ENCODE measurements at places on chromosomes 12 and 14. TPM values are rescaled to one million over a fixed set of nuclear protein-coding genes. Genes with fewer than 3 reads are reported as not detected.
A peak's percentile ranks its signal among the peaks of the same experiment; 100 is the strongest.

DNA sequence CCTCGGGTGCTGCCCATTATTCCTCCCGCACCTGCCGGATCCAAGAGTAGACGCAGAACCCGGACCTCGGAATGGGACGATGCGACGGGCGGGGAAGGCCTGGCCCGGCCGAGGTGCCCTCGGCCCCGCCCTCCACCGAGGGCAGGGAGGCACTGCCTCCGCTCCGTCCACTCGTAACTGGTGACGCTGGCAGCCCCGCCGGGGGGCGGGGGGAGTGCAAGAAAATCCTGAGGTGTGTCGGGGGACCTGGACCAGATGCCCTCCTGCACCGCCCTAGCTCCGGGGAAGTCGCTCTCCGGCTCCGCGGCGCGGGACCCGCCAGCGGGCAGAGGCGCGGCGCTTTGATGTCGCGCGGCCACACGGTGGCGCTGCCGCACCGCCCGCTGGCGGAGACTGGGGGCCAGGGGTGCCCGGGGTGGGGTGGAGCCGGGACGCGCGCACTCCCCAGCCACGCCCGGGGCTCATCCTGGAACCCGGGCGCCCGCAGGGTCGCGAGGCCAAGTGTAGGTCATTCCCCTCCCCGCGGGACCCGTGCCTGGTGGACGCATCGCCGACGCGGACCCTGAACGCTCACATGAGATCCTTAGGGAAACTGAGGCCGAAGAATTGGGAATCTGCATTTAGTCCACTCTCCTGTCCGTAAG is 202.8 kb downstream of the TTC8 start:
- DNase-seq: peak; percentile 89
- no peaks in the 10 kb centered on the region for H3K4me1 ChIP-seq
- H3K36me3 ChIP-seq: no peaks in the 10 kb centered on the region
- H3K27ac ChIP-seq: no peak overlapping the region
- H3K4me3 ChIP-seq: peak overlapping the region; percentile 68

- H3K36me3 ChIP-seq: no peaks in the 10 kb centered on the region
- H3K4me3 ChIP-seq: no peak overlapping the region
- H3K27me3 ChIP-seq: no peaks in the 10 kb centered on the region
- H3K4me1 ChIP-seq: no peaks in the 10 kb centered on the region
Measured at GRCh38 chr12:30251546-30251945, 444.1 kb downstream of the IPO8 start.

DNA sequence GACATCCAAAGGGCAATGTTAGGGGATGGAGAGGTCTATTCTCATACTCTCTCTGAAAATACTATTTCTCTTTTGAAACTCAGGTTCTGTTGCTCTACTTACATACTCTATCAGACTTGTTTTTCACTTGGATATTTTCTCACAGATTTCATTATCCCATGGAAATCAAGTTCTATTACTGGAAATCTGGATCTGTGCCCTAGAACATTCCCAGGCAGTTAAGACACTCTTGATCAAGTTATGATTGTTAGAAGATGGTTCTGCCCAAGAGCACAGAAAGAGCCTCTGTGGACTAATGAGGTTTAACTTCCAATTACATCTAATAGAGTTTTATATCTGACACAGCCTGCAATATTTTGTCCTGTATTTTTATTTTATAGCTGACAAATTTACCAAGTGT is 591.0 kb upstream of the ATP2B1 start:
- H3K4me1 ChIP-seq: peaks cover 13% of the 10 kb centered on the region
- peaks cover 17% of the 10 kb centered on the region for H3K27me3 ChIP-seq
- DNase-seq: no peak

The SLC5A8 gene
- total RNA-seq: not detected

The STYK1 gene
- total RNA-seq: not detected

DNA sequence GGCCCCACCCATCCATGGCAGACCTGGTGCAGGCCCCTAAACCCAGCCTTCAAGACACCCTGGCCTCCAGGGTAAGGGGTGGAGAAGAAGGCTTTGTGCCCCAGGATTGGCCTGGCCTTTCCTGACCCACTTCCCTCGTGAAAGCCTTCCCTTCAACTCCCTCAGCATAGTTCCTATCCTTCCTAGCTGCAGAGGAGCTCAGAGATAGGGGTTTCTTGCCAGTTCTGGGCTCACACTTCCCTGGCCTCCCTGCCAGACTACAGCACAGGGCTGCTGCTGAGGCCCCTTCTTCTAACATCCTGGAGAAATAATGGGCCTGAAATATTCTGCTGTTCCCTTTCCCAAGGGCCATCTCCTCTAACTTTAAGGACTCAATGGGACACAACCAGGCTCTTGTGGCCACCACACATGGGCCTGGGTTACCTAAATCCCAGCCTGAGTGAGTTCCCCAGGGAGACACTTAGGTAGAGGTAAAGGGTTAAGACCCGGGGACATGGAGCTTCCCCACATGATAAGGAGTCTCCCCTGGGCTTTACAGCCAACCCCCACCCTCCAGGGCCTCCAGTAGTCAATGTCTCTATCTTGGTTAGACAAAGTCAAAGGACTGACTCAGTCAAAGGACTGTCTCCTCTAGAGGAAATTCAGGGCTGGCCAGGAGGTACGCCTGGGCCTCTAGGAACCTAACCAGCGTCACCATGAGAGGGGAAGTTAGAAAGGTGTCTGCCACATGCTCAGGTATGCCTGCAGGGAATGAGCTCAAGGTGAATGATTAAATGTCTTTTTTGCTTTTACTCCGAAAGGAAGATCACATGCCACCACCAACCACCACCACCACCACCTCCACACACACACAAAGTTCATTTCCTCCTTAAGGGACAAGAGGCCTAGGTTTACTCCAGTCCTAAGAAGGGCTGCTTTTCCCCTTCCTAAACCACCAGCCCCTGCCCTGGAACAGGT is 7.1 kb downstream of the ZFP36L1 start:
- H3K4me3 ChIP-seq: peak overlapping the region; percentile 80
- peak; percentile 79 for DNase-seq
- peak overlapping the region; percentile 88 for H3K27ac ChIP-seq
- peaks cover 81% of the 10 kb centered on the region for H3K4me1 ChIP-seq
- peaks cover 48% of the 10 kb centered on the region for H3K36me3 ChIP-seq

The KRT6C gene
- total RNA-seq: not detected

DNA sequence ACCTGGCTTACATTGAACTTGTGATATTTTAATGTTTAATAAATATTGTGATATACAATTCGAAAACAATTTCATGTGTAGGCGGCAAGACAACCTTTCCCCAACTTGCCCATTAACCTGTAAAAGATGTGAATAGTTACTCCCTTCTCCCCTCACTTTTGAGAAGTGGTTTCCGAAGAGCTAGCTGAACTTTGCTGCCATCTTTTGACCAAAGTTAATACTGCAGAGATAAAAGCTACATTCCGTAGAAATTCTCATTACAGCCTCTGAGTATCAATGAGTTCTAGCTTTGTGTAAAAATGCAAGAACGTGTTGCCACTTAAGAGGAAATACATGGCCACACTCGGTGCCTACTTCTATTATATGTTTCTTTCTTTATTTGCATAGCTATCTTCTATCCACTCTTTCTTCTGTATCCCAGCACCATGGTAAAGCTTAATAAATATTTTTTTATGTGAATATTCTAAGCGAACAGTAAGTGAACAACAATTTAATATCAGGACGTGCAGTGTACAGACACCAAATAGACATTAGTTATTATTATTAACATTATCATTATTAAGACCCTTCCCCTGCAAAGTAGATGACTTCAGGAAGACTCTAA is 105.1 kb upstream of the TMEM260 start:
- no peak overlapping the region for H3K4me3 ChIP-seq
- peaks cover 8% of the 10 kb centered on the region for H3K27me3 ChIP-seq
- DNase-seq: peak; percentile 76
- no peaks in the 10 kb centered on the region for H3K4me1 ChIP-seq
- H3K27ac ChIP-seq: no peak overlapping the region

GRCh38 chr14:68784978-68785533 is 7.8 kb downstream of the ZFP36L1 start:
- H3K4me1 ChIP-seq: peaks cover 84% of the 10 kb centered on the region
- H3K36me3 ChIP-seq: peaks cover 41% of the 10 kb centered on the region
- no peak for DNase-seq

GRCh38 chr12:92194561-92194960 is 48.9 kb upstream of the BTG1 start:
- DNase-seq: no peak
- H3K27me3 ChIP-seq: no peaks in the 10 kb centered on the region
- H3K4me1 ChIP-seq: peaks cover 2% of the 10 kb centered on the region
- no peak overlapping the region for H3K4me3 ChIP-seq
- H3K27ac ChIP-seq: no peak overlapping the region

The GUCY2C gene
- not detected for total RNA-seq
